ENCODE measurements at places on chromosomes 12 and 14.

GRCh38 chr12:114744691-114745090 lies 60.7 kb upstream of the TBX3 start:
- DNase-seq, result no peak

DNA sequence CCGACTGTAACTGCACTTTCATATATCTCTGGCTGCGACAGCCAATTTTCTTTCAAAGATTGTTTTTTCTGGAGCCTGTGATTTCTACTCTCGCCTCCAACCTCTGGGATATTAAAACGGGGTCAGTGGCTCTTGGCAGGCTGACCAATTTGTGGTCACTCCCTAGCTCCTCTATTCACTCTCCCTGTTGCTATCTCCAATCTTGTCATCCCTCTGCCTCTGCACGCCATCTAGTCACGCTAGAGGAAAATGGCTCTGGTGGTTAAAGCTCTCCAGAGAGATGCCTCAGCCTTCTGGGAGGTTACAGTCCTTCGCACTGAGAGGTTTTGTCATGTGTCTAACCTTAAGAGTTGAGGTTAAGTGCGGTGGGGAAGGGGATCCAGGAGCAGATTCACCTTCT lies 59.8 kb upstream of the CISTR start:
- no peak for DNase-seq

DNA sequence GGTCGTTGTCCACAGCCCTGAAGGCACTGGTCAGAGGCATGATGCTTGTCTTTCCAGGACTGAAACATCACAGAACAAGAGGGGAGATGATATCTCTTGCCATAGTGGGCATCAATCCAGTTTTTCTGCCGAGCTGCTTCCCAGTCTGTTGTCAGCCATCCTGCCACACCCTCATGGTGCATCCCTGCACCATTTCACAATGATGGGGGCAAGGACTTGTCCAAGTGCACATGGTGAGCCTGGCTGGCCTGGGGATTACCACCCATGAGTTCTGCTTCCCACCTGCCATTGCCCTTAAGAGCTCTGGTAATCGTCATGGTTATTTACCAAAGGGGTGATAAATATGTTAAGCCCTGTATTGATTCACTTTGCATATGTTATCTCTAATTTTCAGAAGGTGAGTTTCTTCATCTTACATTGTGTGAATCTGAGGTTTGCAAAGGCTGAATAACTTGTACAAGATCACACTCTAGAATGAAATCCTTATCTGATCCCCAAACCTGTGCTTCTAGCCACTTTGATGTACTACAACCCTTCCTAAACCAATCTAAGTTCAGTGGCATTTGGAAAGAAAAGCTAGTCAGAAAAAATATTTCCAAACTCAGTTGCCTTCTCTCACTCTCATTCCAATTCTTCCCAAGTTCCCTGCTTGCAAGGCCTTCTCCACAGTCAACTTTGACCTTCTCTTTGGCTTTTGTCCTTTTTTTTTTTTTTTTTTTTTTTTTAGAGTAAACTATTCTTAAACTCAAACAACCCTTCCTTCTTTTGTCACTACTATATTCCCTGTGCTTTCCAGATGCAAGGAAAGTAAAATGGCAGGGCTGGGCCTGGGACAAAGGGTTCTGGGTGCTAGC lies 2.3 kb downstream of the AVIL start:
- DNase-seq, result no peak

DNA sequence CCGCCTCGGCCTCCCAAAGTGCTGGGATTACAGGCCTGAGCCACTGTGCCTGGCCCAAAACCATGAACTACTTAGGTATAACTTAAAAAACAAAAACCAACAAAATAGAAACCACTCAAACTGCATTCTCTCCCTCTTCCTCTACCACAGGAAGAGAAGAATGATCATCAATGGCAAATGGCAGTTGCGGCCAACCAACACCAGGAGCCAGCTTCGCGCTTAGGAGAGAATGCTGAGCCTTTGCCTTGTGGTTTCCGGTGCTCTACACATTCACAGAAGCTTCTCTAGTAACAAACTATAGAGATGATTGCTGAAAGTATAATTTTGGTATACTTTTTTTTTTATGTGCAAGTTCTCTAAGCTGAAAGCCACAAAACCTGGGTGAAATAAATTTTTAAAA lies 17.1 kb downstream of the CATSPERB start:
- DNase-seq, result peak; percentile 7

GRCh38 chr14:81955123-81955522 lies 421.5 kb upstream of the SEL1L start:
- DNase-seq, result no peak

GRCh38 chr12:98464190-98464589 lies 51.2 kb upstream of the TMPO start:
- no peak for DNase-seq

DNA sequence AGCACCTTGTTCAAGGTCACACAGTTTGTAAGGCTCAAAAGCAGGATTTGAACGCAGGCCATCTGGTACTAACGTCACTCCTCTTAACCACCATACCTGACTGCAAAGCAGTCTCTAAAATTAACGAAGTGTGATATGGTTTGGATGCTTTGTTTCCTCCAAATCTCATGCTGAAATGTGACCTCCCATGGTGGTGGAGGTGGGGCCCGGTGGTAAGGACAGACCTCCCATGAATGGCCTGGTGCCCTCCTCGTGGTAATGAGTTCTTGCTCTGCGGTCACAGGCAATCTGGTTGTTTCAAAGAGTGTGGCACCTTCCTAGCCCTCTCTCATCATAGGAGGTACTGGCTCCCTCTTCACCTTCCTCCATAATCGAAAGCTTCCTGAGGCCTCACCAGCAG lies 102.2 kb upstream of the BCL2L14 start:
- DNase-seq, result no peak

DNA sequence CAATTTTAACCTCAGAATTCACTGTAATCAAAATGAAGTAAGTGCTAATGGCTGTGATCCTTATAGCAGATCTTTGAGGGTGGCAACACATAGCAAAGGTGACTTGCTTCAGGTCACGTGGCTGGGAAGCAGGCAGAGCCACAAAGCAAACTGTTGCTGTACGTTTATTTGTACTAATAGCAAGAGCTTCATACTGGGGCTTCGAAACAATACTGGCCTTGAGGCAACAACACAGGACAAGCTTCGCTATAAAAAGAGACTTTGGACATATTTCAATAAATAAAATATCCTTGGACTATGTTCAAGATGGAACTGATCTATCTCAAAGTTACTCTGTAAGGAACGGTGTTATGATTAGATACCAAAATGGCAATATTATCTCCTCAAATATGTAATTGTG lies 44.6 kb downstream of the MSRB3 start:
- DNase-seq, result no peak

- no peak for DNase-seq
Observed at GRCh38 chr14:77158175-77158881, 16.7 kb upstream of the ZDHHC22 start.

DNA sequence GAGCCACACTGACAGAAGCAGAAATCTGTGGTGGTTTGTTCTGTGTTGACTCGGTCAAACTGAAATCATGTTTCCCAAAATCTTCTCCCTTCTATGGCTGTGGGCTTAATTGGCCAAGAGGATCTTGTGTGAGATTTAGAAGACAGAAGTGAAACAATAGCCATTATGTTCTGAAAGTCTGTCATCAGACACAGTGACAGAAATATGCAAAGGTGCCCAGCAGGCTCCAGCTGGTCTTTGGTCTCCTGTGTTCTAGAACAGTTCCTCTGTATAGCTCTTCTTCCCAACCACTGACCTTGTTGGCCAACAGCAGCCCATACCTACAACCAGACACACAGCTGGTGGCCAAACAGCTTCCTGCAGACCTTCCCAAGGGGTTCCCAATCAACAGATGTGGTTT lies 25.0 kb upstream of the COCH start:
- DNase-seq, result peak; percentile 86

GRCh38 chr14:47541662-47542061 lies 133.7 kb downstream of the MDGA2 start:
- DNase-seq, result no peak

GRCh38 chr12:129704232-129704830 lies 199.5 kb downstream of the TMEM132D start:
- DNase-seq, result no peak

- no peak for DNase-seq
Observed at GRCh38 chr12:63129927-63130326, 21.1 kb downstream of the AVPR1A start.

GRCh38 chr12:130813949-130814348 lies 25.1 kb downstream of the STX2 start:
- DNase-seq, result peak; percentile 87

DNA sequence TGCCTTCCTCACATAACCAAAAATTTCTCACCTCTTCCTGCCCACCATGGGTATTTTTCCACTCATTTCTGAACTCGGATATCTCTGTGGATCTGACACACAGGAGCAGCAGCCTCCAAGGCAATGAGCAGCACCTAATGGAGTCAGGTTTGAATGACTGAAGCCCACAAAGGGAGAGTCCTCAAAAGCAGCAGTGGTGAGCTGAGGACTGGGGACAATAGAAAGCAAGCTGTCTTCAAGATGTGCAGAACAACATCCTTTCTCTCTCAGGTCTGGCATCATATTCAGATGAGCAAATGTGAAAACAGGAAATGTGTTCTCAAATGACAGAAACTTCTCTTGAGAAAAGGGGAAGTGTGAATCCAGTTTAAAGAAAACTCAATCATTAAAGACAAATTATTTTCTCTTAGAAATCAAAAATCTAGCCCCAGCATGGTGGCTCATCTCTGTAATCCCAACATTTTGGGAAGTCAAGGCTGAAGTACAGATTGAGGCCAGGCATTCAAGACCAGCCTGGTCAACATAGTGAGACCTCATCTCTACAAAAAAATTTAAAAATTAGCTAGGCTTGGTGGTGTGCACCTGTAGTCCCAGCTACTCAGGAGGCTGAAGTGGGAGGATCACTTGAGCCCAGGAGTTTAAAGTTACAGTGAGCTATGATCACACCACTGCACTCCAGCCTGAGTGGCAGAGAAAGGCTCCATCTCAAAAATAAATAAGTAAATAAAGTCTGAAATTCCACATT lies 54.2 kb downstream of the C12orf42 start:
- peak; percentile 94 for DNase-seq

DNA sequence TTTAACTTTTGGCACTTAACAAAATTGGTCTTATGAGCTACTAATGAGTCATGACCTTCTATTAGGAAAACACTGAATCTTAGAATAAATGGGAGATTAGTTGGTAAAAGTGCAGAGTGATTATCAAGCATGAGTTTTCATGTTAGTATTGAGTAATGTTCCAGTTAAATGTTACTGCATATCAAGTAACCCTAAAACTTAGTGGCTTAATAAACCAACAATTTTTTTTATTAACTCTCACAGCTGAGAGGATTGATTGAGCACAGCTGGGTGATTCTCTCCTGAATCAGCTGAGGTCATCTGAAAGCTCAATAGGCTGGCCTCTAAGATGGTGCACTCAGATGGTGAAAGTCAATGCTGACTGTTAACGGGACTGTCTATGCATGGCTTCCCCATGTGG lies 248.6 kb downstream of the BCL11B start:
- DNase-seq, result no peak

GRCh38 chr12:103589517-103589916 lies 2.4 kb downstream of the STAB2 start:
- DNase-seq, result peak; percentile 26

DNA sequence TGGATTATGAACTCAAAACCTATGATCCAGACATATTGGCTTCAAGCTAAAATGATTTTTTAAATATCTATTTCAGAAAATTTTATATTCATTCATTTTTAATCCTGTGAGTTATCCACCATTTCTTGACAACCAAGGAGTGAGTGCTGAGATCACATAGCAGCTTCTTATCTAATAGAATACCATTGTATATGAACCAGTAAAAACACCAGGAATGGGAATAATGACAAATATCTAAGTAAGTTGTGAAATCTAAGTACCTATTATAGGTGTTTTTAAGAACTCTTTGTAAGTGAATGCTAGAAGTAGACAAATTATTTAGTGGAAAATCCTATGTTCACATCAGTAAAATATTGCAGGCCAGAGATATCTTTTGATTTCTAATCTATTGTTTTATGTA lies 8.2 kb downstream of the LUM start:
- DNase-seq, result no peak

- no peak for DNase-seq
Observed at GRCh38 chr12:90239732-90240260, 531.2 kb upstream of the ATP2B1 start.

DNA sequence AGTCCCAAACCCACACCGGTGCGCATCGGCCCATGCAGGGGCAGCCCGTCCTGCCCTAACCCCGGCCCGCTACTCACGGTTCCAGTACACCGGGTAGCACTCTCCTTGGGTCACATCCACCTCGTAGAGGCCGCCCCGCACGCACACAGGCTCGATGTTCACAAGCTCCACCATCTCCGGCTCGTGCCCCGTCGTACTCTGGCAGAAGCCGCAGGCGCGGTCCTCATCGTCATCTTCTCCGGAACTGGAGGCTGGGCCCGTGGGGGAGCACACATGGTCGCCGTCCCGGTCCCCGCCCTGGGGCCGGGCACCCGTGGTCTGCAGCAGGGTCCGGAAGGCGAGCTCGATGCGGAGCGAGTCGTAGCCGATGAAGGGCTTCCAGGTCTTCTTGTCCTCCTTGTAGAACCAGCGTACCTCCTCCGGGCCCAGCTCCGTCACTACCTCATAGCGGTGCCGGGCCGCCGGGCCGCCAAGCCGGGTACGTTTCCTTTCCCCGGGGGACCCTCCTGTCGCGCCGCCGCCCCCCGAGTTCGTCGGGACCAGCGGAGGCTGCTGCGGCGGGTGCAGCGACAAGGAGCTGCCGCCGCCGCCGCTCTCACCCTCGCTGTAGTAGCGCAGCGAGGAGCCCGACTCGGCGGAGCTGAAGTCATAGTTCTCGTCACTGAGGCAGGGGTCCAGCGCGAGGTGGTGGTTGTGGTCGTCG lies 788 bp downstream of the DDHD1 start:
- DNase-seq, result peak; percentile 78

DNA sequence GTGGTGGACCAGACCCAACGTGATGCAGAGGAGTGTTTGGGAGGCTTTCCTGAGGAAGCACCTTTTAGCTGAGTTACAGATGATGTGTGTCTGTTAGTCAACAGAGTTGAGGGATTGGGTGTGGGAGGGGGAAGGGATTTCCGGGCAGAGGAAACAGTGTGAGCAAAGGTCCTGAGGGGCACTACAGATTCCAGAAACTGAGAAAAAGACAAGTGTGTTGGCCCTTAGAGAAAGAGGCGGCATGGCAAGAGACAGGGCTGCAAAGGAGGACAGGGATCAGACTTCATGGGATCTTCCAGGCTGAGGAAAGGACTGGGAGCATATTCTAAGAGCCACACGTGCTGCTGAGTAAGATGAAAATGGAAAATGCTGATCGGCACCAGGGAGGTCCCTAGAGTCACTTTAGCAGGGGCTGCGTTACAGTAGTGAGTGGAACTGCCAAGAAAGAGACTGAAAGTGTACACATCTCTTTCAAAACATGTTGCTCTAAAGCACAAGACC lies 9.4 kb upstream of the RPS6KL1 start:
- DNase-seq, result no peak

Data from GM12865 (cell line).